ENCODE measurements at places on chromosomes 16 and 17.
A peak's percentile ranks its signal among the peaks of the same experiment; 100 is the strongest.

DNA sequence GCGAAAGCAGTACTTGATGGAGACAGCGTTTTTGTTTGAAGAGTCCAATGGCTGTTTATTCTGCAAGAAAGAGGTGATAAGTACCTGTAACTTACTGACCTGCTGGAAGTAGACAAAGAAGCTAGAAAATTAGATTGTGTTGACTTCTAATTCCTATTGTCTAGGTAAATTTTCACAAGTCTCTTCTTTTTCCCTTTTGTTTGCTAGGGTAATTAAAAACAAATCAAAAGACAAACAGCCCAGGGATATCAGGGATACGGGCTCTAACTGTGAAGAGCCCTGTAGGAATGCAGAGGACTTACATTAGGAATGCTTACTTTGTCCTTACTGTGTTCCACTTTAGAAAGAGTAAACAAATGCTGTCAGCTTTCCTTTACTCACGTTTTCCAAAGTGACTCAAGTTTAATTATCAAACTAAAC, 7.0 kb downstream of the PSME3IP1 start:
- no peak for DNase-seq

GRCh38 chr16:28891964-28892890, 13.9 kb downstream of the ATP2A1 start:
- DNase-seq: no peak

GRCh38 chr17:41013606-41014005, 4.7 kb upstream of the KRTAP3-1 start:
- no peak for DNase-seq

DNA sequence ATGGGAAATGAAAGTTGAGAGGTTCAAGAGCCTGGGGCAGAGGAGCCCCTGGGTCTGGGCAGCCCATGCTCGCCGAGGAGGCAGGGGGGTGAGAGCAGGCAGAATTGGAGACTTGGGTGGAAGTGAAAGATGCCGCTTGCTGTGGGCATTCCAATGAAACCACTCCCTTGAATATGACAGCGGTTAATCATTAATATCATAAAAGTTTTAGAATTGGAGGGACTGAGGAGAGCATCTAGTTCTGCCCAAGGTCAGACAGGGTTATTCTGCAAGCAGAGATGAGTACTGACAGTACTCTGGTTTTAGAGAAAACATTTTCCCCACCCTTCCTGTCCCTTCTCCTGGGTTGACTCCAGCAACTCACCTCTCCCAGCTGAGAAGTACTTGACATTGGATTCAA, 180.2 kb downstream of the MSI2 start:
- no peak for DNase-seq

DNA sequence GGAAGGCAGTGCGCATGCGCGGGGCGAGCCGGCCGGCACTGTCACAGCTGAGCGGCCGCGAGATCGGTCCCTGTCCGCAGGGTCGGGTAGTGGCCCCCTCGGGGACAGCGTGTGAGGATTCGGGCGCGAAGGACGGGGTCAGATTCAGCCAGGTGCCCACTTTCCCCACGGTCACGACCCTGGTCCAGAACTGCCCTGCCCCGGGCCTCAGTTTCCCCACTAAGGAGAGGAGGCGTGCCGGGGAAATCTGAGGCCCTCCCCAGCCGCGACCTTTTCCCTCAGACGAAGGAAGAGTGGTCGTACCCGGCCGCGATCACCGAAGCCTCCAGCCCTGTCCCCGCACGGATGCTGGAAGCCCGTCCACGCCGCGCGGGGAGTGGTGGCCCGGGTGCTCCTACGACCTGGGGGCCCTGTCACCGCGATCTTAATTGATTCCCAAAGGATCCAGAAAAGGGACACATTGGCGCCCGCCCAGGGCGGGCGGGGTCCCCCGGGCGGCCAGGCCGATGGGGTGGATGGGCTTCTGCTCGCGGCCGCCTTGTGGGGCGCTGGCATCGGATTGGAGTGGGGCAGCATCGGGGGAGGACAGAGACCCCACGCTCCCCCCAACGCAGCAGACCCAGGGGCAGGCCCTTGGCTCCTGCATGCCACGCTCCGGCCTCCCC, 57.7 kb downstream of the SRL start:
- no peak for DNase-seq

- no peak for DNase-seq
Measured at GRCh38 chr16:4850211-4850610, 2.9 kb downstream of the UBN1 start.

DNA sequence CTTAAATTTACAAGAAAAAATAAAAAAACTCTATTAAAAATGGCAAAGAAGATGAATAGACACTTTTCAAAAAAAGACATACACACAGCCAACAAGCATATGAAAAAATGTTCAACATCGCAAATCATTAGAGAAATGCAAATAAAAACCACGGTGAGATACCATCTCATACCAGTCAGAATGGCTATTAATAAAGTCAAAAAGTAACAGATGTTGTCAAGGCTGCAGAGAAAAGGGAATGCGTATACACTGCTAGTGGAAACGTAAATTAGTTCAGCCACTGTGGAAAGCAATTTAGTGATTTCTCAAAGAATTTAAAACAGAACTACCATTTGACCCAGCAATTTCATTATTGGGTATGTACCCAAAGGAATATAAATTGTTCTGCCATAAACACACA, 31.4 kb downstream of the CAPNS2 start:
- DNase-seq: no peak

DNA sequence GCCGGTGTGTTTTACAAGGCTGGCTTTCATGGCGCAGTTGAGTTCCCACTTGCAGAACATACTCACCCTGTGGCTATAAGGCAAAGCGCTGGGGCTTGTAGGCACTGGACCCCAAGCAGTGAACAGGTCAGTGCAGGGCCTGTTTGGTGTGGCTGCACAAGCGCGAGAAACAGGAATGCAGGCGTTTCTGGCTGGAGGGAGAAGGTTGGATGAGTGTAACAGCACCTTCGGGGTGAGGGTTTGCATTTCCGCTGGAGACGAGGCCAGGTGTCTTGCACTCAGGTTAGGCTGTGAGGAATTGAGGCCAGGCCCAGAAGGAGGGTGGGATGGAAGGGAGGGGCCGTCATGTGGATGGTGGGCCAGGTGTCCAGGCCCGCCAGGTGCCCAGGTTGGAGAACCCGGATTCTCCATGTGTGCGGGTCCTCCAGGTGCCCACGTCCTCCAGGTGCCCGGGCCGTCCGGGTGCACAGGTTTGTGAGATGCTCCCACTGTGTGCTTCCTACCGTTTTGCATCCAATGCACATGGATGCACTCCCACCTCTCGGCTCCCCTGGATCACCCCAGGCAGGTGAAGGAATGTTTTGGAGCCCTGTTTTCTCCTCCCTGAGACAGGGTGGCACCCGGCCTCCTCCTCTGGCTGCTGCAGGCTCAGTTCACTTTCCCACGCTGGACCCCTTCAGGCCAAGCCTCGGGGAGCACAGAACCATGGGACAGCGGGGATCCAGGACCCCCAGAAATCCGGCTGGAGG, 46.0 kb downstream of the SLC7A5 start:
- no peak for DNase-seq

GRCh38 chr17:2909175-2909845, 113.1 kb downstream of the RAP1GAP2 start:
- DNase-seq: no peak

- DNase-seq: peak; percentile 87
Measured at GRCh38 chr17:50719144-50719923, at the start of gene LUC7L3. Gene LUC7L3 (plus strand): TSS chr17:50719603. CDS start chr17:50719733, 130 bp downstream.

- no peak for DNase-seq
Measured at GRCh38 chr17:64982139-64982915, 63.0 kb upstream of the LRRC37A3 start.

DNA sequence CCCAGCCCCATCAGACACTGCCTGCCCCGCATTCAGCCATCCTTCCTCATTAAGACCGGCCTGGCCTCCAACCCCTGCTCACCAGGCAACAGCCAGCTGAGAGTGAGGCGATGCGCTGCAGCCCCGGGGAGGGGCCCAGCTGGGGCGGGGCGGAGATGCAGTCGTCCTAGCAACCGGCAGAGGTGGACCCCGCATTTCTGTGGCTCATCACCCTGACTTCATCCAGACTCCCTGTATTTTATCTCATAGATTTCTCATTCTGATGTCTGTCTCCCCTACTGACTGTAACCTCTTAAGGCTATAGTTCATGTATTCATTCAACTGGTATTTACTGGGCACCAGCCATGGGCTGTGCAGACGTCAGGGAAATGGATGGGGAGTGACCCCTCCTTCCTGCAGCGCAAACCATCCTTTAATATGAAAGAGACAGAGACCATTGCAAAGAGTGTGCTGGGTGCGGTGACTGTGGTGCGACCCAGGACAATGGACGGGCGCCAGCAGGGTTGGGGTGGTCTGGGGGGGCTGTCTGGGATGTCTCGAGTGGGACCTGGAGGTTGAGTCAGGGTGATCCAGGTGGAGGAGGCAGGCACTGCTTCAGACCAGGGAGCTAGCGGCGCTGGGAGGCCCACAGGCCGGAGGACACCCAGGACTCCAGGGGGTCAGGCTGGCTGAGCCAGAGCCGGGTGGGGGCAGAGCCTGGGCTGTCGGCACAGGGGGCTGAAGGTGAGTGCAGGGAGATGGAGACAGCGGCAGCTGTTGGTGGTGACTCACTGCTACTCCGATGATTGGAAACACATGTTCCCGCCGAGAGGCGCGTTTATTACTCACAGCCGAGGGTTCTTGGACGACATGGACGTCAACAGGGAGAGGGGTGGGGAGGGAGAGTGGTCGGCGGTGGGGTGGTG, 10.5 kb upstream of the TIMP2 start:
- no peak for DNase-seq

GRCh38 chr16:86739178-86739577, 160.8 kb downstream of the FOXL1 start:
- DNase-seq: no peak

DNA sequence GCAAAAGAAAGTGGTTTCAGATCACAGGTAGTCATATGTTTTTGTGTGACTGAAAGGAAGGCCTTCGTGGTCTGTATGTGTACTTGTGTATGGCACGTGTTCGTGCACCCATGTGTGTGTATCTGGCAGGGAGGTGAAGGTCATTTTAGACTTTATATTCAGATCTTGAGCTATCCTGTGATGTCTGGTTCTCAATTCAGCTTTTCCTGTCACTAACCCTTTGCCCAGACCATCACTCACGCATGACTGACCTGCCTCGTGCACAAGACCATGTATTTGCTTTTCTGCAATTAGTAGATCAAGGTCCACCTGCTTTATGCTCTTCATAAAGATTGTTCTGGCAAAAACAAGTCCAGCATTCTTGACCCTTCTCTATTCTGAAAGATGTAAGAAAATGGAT, 139.7 kb upstream of the MAF start:
- DNase-seq: no peak

DNA sequence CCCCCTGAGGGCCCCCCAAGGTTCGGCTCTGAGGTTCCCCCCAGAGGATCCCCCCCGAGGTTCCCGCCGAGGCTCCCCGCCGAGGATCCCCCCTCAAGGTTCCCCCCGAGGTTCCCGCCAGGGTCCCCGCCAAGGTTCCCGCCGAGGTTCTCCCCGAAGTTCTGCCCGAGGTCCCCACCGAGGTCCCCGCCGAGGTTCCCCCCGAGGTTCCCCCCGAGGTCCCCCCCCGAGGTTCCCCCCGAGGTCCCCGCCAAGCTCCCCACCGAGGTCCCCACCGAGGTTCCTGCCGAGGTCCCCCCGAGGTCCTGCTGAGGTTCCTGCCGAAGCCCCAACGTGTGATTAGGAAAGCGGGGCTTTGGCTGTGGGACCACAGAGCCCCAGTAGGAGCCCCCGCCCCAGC, 32.2 kb upstream of the SSTR5 start:
- no peak for DNase-seq

DNA sequence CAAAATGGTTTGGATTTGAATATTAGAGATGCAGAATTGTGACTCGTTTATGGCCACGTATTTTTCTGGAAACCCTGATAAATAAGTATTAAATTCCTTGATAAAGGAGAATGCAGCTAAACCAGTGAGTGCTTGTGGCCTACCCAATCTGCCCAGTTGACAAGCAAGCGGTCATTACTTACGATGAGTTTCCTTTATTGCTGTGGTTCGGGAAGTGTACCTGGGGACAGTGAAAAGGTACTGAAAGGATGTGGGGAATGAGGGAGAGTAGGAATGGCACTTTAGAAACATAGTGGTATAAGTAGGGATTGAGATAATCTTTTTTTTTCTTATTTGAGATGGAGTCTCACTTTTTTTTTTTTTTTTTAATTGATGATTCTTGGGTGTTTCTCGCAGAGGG, 33.8 kb downstream of the RBBP6 start:
- DNase-seq: no peak

- DNase-seq: peak; percentile 46
Measured at GRCh38 chr17:81345228-81346089, 49.8 kb upstream of the BAHCC1 start.

- no peak for DNase-seq
Measured at GRCh38 chr16:79887541-79888540, 287.3 kb upstream of the MAF start.

GRCh38 chr16:11744075-11744470, 1.4 kb upstream of the TXNDC11 start:
- DNase-seq: no peak

DNA sequence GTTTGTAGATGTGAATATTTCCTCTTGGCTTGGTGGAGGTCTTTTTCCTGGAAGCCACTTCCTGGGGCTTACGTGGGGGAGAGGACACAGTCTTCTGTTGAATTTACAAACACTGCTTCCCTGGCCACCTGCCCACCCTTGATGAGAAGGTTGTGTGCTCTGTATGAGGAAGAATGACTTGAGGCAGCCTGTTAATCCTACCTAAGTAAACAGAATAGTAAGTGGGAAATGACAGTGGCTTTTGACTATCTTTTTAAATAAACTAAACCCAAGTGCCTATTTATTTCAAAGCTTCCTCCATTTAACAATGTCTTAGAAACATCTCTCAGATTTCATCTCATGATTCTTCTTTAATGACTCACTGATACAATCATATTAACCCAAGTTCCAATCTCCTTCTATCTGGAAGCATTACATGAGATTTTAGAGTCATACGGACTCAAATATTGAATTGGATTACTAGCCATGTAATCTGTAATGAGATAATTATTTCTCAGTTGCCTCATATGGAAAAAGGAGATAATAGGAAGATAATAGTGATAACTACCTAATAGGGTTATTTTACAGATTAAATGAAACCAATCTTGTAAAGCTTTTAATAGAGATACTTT, 96.6 kb upstream of the SMIM36 start:
- DNase-seq: no peak

DNA sequence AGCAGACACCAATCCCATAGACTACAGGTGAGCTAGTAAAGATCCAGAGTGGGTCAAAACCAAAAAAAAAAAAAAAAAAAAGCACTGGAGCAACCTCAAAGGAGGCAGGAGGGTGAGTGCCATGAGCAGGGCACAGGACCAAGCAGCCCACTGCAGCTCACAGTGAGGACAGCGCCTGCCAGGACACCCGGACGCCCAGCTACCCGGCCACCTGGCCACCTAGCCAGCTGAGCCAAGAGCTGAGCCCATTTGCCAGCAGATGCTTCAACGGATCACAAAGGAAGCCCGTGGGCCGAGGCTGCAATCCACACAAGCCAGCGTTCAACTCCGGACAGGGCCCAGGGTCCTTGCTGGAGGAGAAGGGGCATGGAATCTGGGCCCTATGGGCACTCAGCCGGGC, 15.1 kb downstream of the AXIN1 start:
- DNase-seq: no peak

GRCh38 chr16:66342294-66342900, 24.1 kb upstream of the CDH5 start:
- no peak for DNase-seq

GRCh38 chr16:52964290-52964689, 88.4 kb downstream of the CHD9NB start:
- DNase-seq: no peak
